ENCODE measurements at places on chromosomes 13 and 19. TPM values are rescaled to one million over a fixed set of nuclear protein-coding genes. Genes with fewer than 3 reads are reported as not detected.

Gene OR10H4
- total RNA-seq = not detected

Gene NXNL1
- total RNA-seq = not detected

Gene STAP2
- total RNA-seq = 10.1 TPM

Gene CBLC
- 0.30 TPM for total RNA-seq

Gene CYP4F8
- total RNA-seq = not detected

Gene CD37
- not detected for total RNA-seq

Gene PRR19
- not detected for total RNA-seq

Gene SLC15A1
- total RNA-seq = under 0.01 TPM

Gene IFNL1
- total RNA-seq = not detected

Gene EPSTI1
- total RNA-seq = 47.0 TPM

Gene ERICH4
- not detected for total RNA-seq

Gene ZNF763
- total RNA-seq = under 0.01 TPM

Gene FFAR1
- not detected for total RNA-seq

Gene ICAM5
- total RNA-seq = under 0.01 TPM

Gene CYP2A7
- not detected for total RNA-seq

Gene PSG7
- not detected for total RNA-seq

Gene TEX26
- not detected for total RNA-seq
